Esophagus mucosa (tissue), 1 donor: ENCODE measurements at places on chromosomes 4 and X. TPM values are rescaled to one million over a fixed set of nuclear protein-coding genes. Genes with fewer than 3 reads are reported as not detected.
A peak's percentile ranks its signal among the peaks of the same experiment; 100 is the strongest.

- no peak for ATAC-seq
These were observed 16.1 kb upstream of the HPF1 start for GRCh38 chr4:169773889-169774288.

- no peak for ATAC-seq
These were observed 148.0 kb downstream of the PDHA2 start for GRCh38 chr4:95987851-95988250.

GRCh38 chrX:38041237-38041636 is 34.9 kb downstream of the SYTL5 start:
- ATAC-seq: no peak

DNA sequence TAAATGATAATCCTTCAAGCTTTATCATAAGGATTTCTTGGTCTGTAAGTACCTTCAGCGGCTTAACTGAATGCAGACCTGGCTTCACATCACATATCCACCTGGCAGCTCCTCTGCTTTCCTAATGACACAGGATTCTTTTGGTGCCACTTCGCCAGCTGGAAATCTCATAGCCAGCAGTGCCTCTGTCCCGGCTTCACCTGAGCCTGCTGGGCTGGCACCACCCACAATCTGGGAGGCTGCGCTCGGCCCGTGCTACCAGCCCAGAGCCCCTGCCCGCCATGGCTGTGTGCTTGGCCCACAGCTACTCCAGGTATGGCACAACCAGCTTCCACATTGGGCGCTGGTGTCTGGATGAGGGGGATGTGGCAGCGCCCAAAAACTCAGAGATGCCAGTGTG is 37.4 kb downstream of the SPRY1 start:
- ATAC-seq: no peak

- ATAC-seq: peak; percentile 41
These were observed 136.8 kb downstream of the CHRNA9 start for GRCh38 chr4:40471923-40472322.

DNA sequence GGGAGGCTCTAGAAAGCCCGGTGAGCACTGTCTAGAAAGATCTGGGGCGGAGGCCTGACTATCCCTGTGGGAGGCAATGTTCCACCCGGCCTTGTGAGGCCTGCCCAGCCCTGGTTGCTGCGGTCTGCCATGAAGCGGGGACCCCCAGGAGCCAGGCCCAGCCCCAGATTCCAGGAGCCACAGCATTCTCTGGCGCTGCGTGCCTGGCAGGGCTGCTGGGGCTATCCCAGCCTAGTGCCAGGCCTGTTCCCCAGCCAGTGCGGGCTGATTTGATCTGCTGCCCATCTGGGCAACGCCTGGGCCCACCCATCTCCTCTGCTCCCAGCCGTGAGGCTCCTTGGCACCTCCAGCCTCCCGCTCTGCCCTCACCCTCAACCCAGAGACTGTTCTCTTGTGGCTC is 19.6 kb downstream of the ATP2B3 start:
- no peak for ATAC-seq

DNA sequence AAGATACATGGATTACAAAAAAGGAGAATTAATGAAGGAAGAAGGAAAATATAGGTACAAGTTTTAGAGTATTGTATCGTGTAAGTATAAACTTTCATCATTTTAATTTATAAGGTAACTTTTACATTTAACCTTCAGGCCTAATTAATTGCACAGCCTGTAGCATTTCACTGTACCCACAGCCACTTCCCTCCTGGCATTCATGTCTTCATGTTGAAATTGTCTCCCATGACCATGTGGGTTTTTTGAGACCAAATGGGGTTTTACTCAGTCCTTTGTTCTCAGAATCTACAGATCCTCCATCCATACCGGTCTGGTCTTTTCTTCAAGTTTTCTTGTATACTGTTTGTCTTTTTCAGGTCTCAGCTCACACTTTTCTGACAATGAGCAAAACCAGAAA is 194.3 kb upstream of the CLNK start:
- ATAC-seq: no peak

GRCh38 chr4:762211-763190 is 56.9 kb downstream of the PCGF3 start:
- ATAC-seq: no peak

DNA sequence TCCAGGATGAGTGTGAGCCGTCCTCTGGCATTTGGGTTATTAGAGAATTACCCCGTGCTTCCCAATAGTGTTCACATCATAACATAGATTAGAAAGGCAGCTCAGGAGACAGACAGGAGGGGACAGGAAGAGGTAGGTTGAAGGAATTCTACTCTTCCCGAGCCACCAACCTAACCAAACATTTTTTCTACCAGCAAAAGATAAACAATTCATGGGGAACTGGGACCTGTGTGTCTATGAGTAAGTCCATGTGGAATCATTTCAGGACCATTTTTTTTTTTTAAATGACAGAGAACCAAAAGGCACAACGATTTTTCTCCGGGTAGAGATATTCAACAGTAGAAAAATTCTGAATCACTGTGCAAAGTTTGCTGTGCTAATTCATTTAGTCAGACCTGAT is 174.2 kb upstream of the ETNPPL start:
- ATAC-seq: no peak

GRCh38 chr4:7766661-7767345 is 172.9 kb downstream of the AFAP1 start:
- ATAC-seq: no peak

Gene RIBC1
- total RNA-seq: 0.36 TPM

Gene KLHL5
- 9.0 TPM for total RNA-seq

Gene PNMA3
- total RNA-seq: 0.08 TPM

Gene CSAG1
- total RNA-seq: not detected

Gene RNF212
- 1.4 TPM for total RNA-seq

Gene TRO
- total RNA-seq: 2.7 TPM

Gene SLC6A14
- 10.7 TPM for total RNA-seq

Gene CT45A1
- not detected for total RNA-seq

Gene SLC9B2
- 6.1 TPM for total RNA-seq
